Fibroblast of villous mesenchyme (primary cell): ENCODE measurements at places on chromosomes 16 and 17.
A peak's percentile ranks its signal among the peaks of the same experiment; 100 is the strongest.

GRCh38 chr16:63744077-63744874, 1377.6 kb downstream of the CDH11 start:
- DNase-seq: no peak

- peak; percentile 81 for DNase-seq
Measured at GRCh38 chr17:68399638-68400403, 57.5 kb downstream of the WIPI1 start.

- DNase-seq: no peak
Measured at GRCh38 chr16:57413301-57413730, 8.7 kb downstream of the CCL17 start.

- DNase-seq: no peak
Measured at GRCh38 chr17:17366941-17367875, 64.0 kb downstream of the NT5M start.

DNA sequence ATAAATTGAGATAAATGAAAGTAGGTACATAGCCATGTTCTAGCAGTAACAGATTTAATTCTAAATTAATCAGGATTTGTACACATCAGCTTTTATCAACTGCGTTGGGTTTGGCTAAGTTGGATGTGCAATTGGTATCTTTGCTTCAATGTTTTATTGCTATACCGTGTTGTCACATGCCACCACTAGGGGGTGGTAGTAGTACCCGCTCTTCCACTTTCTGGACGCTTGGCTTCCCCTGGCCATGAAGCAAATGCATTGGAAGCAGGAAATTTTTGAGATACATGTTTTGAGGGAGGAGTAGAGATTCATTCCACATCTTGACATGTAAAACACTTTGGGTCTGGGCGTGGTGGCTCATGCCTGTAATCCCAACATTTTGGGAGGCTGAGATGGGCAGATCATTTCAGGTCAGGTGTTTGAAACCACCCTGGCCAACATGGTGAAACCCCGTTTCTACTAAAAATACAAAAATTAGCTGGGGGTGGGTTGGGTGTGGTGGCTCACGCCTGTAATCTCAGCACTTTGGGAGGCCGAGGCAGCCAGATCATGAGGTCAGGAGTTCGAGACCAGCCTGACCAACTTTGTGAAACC, 58.6 kb downstream of the EMP2 start:
- DNase-seq: peak; percentile 75

DNA sequence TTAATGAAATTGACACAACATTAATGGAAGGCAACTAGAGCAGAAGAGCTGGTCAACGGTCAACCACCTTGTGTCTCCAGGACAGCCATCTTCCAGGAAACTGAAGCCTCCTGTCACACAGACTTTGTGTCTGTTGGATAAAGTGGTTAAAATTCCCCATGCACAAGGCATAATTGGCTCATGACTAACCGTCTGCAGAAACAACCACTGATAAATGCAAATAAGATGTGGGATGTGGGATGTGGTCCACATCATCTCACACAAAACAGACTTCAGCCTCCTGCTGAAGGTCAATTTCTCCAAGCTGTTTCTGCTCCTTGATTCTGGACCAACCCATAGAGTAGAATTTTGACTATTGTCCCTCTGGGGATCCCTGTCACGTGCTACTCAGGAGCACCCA, 26.9 kb upstream of the XYLT1 start:
- no peak for DNase-seq

DNA sequence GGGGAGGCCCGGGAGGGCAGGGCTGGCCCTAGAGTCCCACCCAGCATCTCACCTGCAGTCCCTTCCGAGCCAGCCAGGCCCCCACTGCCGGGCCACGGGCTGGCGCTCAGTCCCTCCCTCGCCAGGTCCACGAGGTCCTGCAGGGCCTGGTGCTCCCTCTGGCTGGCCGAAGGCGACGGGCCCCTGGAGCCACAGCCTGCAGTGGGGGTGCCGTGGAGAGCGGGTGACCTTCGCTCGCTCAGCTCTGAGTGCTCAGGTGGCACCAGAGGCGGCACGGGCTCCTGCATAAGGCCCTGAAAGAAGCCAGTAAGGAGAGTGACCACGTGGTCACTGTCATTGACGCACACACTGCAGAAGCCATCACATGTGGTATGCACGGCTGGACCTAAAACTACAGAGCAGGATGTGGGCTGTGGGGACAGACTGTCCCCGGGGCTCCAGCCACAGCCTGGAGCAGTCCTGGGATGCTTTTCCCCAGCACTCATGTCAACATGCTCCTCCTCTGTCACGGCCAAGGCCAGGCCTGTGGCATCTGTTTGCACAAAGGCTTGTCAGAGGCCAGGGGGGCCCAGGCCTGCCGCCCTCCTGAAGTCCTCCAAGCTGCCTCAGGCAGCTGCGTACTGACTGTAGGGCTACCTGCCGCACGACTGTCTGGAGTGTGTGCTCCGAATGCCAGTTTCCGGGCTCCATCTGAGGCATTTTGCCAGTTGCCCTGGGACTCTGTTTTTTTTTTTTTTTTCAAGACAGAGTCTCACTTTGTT, 15.1 kb downstream of the SLX4 start:
- no peak for DNase-seq

- DNase-seq: no peak
Measured at GRCh38 chr17:50256826-50257618, 17.2 kb upstream of the TMEM92 start.

DNA sequence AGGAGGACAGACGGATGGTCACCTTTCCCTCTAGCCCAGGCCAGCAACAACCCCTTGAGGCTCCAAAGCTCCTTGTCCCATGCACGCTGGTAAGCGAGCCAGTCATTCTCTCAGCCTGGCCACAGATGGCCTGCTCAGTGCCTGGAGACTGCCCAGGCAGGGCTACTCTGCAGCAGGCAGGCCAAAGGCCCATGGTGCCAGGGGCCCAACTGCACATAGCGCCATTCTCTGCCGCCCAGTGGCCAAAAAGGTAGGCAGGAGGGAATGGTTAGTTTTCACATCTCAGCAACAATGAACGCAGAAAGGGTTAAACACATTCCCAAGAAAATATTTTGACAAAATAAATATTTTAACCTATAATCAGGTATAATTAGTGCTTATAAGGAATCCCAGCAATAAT, 7.7 kb upstream of the SREBF1 start:
- no peak for DNase-seq

- no peak for DNase-seq
Measured at GRCh38 chr16:86214326-86215232, 295.7 kb upstream of the FOXF1 start.

- no peak for DNase-seq
Measured at GRCh38 chr16:75083813-75084212, 32.8 kb downstream of the LDHD start.

GRCh38 chr17:74999523-74999922, 12.1 kb downstream of the CDR2L start:
- DNase-seq: no peak

GRCh38 chr16:89370081-89370511, 120.3 kb downstream of the ANKRD11 start:
- peak; percentile 71 for DNase-seq

DNA sequence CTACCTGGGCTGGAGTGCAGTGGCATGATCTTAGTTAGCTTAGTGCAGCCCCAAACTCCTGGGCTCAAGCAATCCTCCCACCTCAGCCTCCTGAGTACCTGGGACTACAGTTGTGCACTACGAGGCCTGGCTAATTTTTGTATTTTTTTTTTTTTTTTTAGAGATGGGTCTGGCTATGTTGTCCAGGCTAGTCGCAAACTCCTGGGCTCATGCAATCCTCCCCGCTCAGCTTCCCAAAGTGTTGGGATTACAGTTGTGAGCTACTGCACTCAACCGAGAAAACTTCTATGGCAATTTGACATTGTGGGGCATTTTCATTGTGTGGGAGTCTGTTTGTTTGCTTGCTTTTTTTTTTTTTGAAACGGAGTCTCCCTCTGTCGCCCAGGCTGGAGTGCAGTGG, 30.0 kb downstream of the CRISPLD2 start:
- DNase-seq: no peak

DNA sequence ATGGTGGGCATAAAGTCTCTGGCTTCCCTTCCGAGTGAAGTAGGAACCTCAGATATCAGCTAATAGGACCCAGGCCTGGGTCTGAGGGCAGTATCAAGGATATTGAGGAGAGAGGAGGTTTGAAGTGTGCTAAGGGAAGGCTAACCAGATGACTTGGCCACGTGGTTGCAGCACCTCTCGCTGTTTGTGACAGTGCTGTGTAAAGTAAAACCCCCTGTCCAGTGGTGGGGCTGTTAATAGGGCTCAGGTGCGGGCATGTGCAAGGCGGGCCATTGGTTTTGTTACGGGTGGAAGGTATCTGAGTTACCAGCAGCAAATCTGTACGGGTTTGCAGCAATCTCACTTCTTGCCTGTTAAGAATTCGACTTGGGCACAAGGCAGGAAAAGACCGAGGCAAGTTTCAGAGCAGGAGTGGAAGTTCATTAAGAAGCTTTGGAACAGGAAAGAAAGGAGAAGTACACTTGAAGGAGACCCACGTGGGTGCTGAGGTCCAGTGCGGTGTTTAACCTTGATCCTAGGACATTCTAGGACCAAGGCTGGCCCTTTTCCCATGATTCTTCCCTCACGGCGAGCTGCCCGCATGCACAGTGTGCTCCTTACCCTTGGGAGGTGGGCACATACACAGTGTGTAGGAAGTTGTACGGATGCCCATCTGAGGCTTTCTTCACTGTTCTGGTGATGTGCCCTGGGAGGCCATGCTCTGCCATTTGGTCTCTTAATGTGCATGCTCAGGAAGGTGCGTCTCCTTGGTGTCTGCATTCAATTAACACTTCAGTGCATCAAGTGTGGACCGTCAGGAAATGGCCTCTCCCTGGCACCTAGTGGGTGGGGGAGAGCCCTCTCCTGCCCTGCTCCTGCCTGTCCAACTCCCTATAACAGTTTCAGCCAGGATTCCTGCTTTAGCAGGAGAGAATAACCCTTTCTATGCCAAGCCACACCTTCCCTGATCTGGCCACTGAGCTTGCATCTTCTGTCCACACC, 20.3 kb downstream of the SGF29 start:
- DNase-seq: no peak

GRCh38 chr16:75317101-75317522, 65.7 kb upstream of the BCAR1 start:
- peak; percentile 51 for DNase-seq

DNA sequence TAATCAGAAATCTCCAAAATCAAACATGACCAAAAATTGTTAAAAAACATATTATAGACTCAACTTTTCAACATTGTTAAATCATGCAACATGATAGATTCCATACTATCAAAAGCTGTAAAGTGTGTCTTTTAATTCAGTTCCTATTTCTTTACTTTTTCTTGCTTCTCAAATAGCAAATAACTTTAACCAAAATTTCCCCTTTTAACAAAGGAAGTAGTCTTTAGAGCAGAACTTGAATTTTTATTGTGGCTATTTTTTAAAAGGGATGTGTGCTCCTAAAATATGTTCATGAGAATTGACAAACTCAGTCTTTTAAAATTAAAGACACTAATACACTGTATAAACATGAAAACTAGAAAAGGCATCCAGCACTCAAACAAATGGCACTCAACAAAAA, 49.1 kb downstream of the SPAG9 start:
- no peak for DNase-seq

DNA sequence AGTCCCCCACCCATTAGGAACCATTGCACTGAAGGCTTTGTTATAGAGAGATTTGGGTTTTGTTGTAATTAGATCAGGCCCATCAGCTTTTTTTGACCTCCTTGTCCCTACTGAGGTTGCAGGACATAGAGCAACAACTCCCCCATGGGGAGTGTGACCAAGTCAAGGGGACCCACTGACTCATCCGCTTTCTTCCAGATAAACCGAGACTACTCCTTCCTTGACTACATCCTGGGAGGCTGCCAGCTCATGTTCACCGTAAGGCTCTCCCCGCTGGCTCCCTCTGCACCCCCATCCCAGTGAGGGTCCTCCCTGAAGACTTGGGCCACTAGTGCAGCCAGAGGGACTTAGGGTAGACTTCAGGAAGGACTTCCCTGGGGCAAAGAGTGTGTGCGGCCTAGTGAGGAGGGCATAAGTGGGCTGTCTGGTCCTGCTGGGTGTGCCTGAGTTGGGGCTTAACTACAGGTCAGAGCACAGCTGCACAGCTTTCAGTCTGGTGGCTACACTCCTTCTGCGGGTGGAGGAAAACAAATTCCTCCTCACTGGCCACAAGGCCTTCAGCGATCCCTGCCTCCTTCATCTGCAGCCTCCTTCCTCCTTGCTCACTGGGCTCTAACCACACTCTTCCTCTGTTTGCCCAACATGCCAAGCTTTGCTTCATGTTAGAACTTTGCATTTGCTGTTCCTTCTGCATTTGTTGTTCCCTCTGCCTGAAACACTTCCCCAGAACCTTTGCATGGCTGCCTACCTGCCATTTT, 31.0 kb downstream of the CPNE2 start:
- no peak for DNase-seq
